ENCODE measurements at places on chromosomes 11 and 22.

- DNase-seq = no peak
Measured at GRCh38 chr11:34948696-34949095, 32.3 kb downstream of the PDHX start.

GRCh38 chr11:12451179-12451814 is 73.9 kb downstream of the PARVA start:
- no peak for DNase-seq

- DNase-seq = no peak
Measured at GRCh38 chr22:32951807-32952153, 106.4 kb downstream of the SYN3 start.

- DNase-seq = no peak
Measured at GRCh38 chr11:57303990-57304579, 20.7 kb downstream of the TNKS1BP1 start.
